ENCODE measurements at places on chromosomes 1 and 21.

- DNase-seq, result no peak
Observed at GRCh38 chr1:232630894-232631195, 912 bp upstream of the SIPA1L2 start.

- DNase-seq, result no peak
Observed at GRCh38 chr1:11052839-11053757, 6.1 kb upstream of the MASP2 start.

DNA sequence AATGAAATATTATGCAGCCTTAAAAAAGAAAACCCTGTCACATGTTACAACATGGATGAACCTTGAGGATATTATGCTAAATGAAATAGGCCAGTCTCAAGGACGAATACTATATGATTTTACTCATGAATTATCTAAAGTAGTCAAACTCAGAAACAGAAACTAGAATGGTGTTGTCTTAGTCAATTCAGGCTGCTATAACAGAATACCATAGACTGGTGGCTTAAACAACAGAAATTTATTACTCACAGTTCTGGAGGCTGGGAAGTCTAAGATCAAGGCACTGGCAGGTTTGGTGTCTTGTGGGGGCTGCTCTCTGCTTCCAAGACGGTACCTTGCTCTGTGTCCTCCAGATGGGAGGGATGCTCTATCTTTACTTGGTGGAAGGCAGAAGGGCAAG is 113.8 kb upstream of the DNAH14 start:
- no peak for DNase-seq

DNA sequence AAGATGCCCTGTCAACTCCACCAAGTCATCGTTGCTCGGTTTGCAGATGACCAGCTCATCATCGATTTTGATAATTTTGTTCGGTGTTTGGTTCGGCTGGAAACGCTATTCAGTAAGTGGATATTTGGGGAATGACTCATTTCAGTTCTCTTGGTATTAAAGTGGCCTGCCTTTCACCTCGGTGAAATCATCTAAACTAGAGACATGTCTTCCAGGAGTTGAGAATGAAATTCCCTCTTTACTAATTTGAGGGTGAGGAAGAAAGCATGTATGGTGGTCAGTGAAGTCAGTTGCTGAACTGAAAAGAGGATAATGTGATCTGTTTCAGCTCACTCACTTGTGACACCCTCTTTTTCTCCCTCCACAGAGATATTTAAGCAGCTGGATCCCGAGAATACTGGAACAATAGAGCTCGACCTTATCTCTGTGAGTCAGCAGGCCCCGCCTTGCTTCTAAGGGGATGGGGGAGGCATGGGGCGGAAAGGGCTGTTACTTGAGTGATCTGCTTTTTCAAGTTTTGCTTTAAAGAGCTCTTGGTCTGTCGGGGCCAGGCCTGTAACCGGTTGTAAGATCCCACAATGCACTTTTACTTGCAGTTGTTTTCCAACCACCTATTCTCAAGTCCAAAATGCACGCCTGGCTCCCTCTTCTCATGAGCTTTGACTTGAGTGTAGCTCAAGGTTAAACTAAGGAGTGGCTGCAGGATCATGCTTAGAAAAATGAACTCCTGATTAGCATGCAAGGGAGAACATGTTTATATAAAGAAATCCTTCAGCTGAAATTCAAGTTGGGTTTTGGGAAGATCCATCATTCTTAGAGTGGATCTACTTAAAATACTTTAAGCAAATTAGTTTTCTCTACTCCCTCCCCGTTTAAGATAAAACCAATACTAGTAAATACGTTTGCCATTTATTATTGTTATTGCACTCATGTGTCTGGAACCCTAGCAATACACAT is 59.8 kb downstream of the CAPN2 start:
- DNase-seq, result no peak

- peak; percentile 75 for DNase-seq
Observed at GRCh38 chr1:47875831-47876586, 121.2 kb downstream of the TRABD2B start.

DNA sequence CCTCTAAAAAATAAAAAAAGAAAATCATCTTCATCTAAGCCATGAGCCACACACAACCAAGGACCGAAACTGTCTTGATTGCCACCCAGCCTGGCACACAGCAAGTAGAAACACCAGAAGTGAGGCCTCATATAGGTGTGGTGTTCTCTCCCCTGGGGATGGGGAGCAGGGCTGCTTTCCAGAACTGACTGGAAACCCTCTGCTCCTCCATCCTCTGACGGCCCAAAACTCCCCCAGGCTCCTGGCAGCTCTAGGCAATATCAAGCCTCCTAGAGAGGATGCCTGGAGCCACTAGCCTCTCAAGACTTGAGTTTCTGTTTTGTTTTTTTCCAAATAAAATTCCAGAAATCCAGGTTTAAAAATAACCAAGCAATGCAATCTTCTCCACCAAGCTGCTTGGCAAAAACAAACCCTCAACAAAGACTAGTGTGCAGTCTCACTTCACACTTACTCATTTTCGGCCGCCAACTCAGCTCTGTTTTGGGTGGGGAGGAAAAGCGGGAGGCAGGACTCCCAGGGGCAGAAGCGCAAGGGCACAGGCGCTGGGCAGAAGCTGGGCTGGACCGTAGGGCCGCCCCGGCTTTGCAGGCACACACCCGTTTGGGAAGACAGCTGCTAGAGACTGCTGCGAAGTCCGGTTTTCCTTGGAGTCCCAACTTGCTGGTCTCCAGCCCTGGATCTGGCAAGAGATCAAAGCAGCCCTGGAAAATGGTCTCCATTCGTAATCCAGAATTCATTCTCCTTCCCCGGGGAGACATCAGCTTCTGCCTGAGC is 78.2 kb upstream of the CAPZB start:
- DNase-seq, result peak; percentile 36

- no peak for DNase-seq
Observed at GRCh38 chr1:33802268-33802667, 61.6 kb upstream of the HMGB4 start.

- no peak for DNase-seq
Observed at GRCh38 chr1:12491656-12492055, 126.4 kb downstream of the DHRS3 start.

- DNase-seq, result no peak
Observed at GRCh38 chr1:237281481-237281880, 239.5 kb downstream of the RYR2 start.

- peak; percentile 64 for DNase-seq
Observed at GRCh38 chr21:15140321-15141019, 75.7 kb upstream of the NRIP1 start.

DNA sequence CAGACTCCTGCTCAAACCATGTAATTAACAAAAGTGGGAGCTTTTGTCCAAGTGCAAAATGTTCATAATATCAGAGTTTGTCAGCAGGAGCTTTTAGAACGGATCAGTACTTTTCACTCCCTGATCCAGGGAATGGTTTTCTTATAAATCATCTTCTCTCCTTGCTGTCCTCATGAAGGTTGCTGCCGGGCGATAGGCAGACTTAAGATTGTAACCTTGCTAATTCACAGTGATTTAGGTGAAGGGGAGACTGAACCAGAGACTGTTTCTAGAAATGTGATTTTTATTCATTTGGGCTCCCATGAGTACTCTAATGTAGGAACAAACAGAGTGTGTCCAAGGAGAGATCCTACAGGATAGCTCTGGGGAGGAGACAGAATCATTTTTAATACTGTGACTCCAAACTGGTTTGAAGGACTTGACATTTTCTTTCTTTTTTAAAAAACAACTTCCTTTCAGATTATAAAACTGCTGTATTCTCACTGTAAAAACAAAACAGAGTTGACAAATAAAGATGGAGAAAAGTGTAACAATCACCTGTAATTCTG is 23.7 kb downstream of the ELAVL4 start:
- DNase-seq, result no peak

GRCh38 chr1:220652995-220653394 is 37.2 kb upstream of the C1orf115 start:
- no peak for DNase-seq

- no peak for DNase-seq
Observed at GRCh38 chr21:31195334-31196015, 148.6 kb downstream of the TIAM1 start.

GRCh38 chr1:26177182-26177684 is at the start of gene CNKSR1:
Gene CNKSR1, plus strand, starts transcription at chr1:26177491. Its CDS starts 57 bp downstream, at chr1:26177548.
- DNase-seq, result no peak

DNA sequence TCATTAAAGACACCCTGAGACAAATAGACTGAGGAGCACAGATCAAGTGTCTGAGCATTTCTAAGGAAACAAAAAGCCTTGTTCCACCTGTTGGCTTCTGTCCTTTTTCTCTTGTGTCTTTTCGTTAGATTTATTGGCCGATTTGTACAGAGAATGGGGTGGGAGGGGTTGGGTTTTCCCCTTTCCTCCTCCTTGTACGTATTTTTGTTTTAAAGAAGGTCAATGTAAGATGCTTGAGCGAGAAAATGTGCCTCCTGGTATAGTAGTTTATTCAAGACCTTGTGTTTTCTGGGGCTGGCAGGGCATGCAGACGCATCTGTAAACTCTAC is 1.2 kb downstream of the BCL9 start:
- no peak for DNase-seq

DNA sequence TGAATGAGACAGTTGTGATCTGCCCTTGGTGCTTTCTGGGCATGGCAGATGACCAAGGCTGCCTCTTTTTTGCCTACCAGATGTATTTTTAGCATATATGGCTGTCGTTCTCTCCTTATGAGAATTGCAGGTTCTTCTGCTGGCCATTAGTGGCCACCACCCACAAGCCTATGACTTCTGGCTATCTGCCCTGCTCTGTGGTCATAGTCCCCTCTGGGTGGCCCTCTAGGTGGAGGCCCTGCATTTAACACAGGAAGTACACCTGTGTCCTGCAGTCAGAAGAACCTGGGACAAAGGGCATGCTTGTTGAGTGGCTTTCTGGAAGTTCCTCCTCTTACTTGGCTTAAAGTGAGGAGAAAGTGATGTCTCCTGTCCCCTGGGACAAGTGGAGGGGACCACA is 6.5 kb downstream of the FCAMR start:
- no peak for DNase-seq

DNA sequence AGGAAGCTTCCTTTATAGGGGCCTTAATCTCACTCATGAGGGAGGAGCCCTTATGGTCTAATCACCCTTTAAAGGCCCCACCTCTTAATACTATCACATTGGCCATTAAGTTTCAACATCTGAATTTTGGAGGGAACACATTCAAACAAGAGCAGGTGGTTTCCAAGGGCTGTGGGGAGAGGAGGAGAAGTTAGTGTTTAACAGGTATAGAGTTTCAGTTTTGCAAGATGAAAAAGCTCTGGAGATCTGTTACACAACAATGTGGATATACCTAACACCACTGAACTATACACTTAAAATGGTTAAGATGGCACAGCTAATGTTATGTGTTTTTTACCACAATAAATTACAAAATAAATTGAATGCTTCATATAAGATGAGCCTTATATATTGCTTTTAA is 113.4 kb upstream of the DNAH14 start:
- no peak for DNase-seq

GRCh38 chr1:177329871-177330270 is 159.1 kb downstream of the BRINP2 start:
- no peak for DNase-seq

DNA sequence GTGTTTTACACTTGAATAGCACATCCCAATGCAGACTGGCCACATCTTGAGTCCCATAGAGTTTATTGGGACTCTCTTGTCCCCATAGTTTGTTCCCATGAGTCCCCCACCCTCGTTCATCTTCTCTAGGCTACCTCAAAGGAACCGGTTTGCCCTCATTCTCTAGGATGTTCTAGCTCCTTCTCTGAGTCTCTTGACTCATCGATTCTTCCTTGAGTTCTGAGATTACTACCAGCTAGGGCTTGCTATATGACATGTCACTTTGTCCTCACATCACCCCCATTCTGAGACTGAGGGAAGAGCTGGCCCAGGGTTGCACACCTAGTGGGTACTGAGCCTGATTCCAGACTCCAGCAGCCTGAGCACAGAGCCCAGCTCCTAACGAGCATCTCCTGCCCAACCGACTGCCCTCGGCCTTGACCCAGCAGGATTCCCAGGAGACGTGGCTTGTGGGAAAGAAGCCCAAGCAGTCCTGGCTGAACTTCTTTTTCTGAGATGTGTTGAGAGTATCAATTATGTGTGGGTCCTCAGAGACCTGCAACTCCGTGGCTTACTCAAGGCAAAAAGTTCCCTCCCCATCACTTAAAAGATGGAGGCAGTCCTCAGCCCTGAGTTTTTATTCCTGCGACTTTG is 42.0 kb downstream of the TMEM51 start:
- no peak for DNase-seq

DNA sequence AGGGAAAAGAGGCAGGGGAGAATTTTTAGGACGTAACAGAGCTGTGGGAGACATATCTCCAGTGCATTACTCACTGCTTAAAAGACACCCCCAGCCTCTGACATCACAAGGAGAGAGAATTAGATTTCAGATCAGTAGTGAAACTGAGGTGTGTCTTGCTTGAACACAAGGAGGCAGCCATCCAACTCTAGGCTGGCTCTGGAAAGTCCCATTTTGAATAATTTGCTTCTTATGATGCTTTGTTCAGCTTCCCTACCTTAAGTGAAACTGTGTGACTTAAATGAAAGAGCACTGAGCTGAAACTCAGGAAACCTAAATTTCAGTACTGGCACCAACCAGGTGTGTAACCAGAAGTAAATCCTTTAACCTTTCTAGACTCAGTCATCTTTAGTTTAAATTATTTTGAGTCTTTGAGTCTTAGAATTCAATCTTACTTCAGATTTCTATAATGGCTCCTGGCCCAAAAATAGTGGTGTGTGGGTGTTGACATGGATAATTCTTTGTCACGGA is 251.6 kb upstream of the SGIP1 start:
- DNase-seq, result no peak

DNA sequence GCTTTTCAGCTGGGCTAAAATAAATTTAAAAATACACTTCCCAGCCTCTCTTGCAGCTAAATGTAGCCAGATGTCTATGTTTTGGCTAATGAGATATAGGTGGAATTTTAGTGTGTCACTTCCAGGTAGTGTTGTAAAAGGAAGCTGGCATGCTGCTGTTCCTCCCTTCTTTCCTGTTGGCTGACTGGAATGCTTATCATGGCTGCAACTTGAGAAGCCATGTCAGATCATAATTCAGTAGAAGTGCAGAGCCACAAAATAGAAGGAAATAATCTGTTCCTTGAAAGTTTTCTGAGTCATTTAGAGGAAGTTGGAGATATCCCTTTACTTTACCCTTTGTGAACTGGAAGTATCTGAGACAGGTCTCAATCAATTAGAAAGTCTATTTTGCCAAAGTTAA is 10.9 kb upstream of the RBM15 start:
- DNase-seq, result no peak

Data from renal pelvis (tissue), 12 donors.